ENCODE measurements at places on chromosomes 4 and X.
A peak's percentile ranks its signal among the peaks of the same experiment; 100 is the strongest.

GRCh38 chrX:53279296-53280237, 1.8 kb downstream of the IQSEC2 start:
- DNase-seq: peak; percentile 16

DNA sequence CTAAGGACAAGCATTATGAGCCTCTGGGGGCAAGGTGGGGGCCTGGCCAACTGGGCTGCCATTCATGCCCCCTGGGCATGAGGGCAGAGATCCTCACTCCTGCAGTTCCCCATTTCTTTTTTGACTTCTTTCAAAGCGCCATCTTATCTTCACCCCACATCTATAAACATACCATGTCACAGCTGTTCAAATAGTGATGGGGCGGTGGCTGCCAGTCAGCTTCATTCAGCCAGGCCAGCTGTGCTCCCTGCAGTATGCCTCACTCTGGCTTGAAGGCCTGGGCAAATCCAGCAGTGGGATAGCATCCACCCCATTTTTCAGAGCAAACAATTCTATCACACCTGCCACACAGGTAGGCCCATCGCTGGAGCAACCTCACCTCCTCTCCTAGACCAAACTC, 85.5 kb downstream of the NHSL2 start:
- DNase-seq: no peak

- DNase-seq: no peak
Observed at GRCh38 chrX:10177601-10178000, 20.8 kb downstream of the CLCN4 start.

GRCh38 chr4:88819818-88820697, 122.4 kb upstream of the NAP1L5 start:
- no peak for DNase-seq

GRCh38 chr4:26032630-26033317, 118.8 kb downstream of the SMIM20 start:
- no peak for DNase-seq

GRCh38 chrX:120732461-120732860, 102.6 kb upstream of the C1GALT1C1 start:
- no peak for DNase-seq

- no peak for DNase-seq
Observed at GRCh38 chr4:10097906-10098779, 18.5 kb downstream of the WDR1 start.

DNA sequence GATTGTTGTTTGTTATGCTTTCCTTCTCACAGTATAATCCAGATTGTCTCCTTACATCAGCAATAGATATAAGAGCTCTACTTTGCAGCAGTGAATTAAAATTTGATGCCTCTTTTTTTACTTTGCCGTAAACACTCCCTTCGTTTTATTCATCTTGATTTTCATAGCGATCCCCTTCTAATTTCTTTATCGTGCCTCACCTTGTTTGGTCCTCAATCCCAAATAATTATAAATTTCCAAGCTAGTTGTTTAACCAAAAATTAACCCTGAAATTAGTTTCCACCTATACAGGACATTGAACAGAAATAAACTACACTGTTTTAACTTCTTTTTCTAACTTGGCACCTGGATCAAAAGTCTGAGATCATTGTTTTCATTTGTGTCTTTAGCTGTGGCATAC, 35.1 kb upstream of the GRID2 start:
- no peak for DNase-seq

DNA sequence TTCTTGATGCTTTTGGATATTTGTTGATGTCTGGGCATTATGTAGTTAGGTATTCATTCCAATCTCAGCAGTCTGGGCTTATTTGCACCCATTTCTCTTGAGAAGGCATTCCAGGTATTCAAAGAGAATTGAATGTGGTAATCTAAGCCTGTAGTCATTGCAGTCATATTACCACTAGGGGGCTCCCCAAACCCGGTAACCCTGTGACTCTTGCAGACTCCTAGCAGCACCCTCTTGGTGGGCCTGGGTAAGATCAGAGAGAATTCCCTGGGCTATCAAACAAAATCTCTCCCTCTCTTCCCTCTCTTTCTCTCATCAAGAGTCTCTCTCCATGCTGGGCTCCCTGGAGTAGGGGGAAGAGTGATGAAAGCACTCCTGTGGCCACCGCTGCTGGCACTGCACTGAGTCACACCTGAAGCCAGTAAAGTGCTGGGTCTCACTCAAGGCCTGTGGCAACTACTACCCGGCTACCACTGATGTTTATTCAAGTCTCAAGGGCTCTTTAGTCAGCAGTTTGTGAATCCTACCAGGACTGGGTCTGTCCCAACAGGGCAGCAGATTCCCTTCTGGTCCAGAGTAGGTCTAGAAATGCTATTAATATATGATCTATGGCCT, 187.7 kb upstream of the NUDT10 start:
- peak; percentile 15 for DNase-seq

GRCh38 chr4:8179771-8180170, 19.3 kb upstream of the SH3TC1 start:
- no peak for DNase-seq

- no peak for DNase-seq
Observed at GRCh38 chrX:47540754-47541538, 20.1 kb upstream of the ARAF start.

DNA sequence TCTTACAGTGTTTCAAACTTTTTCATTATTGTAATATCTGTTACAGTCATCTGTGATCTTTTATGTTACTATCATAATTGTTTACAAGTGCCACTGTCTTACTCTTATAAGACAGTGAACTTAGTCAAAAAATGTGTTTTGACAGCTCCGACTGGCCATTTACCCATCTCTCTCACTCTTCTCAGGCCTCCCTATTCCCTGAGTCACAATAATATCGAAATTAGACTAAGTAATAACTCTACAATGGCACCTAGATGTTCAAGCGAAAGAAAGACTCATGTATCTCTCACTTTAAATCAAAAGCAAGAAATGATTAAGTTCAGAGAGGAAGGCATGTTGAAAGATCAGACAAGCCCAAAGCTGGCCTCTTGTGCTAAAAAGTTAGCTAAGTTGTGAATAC, 184.2 kb downstream of the CDS1 start:
- DNase-seq: no peak

DNA sequence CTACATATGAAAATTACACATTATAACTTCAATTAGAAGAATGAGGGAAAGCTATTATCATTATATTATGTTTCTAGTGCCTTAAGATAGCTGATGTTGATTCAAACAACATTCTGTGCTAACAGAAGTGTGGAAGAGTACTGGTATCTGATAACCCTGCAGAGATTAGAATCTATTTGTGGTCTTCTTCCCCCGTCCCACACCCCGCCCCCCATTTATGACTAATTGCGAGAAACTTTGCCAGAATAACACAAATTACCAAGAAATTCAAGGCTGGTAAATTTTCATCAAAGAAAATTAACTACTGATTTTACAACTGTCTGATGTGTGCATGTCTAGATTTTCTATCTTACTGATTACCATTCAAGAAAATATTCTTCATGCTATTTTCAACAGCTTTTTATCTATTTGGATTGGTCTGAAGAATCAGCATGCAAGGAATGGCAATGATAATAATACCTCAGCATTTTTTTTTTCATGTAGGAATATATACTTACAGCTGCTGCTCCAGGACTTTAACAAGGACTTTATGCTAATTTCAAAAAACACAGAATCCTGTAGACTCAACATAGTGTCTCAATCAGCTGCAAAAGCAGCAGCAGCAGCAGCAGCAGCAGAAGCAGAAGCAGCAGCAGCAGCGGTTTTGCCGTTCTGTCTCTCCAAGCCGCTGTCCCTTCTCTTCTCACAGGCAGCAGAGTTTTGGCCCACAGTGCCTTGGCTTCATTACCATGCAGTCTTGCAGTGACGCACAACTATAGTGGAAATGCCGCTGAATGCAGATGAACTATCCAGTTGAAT, 126.7 kb downstream of the FRYL start:
- peak; percentile 43 for DNase-seq

GRCh38 chrX:152658302-152658701, 20.6 kb downstream of the GABRQ start:
- DNase-seq: no peak

- DNase-seq: no peak
Observed at GRCh38 chr4:16909281-16909680, 10.8 kb upstream of the LDB2 start.

- no peak for DNase-seq
Observed at GRCh38 chrX:41449131-41449530, 2.0 kb downstream of the NYX start.

GRCh38 chr4:15851969-15852368, 73.8 kb downstream of the CD38 start:
- no peak for DNase-seq

DNA sequence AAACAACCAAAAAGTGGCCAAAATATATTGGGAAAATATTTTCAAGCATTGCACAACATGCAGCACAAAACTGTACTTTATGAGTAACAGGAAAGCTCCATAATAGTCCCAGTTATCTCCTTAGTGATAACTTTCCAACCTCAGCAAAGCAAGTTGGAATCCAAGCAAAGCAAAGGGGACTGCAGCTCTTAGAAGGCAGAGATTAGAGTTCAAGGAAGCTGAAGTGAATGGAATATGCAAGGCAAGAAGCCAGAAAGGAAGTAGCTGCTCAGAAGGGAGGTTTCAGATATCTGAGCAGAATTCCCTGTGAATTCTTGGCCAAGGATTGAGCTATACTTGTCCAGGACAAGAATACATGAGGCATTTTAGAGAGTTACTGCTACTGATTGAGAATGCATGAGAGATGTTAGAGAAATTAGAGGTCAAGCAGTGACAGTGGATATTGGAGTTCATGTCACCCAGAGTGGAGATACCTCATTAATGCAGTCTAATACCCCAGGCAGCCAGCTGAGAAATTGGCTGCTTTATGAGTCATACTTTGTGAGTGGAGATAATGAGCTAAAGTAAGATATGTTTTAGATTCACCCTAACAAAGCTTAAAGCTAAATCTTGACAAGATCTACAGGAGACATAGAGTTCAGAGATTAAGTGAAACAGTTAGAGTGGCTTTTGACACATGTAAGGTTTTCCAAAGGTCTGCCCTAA, 102.8 kb downstream of the INPP4B start:
- no peak for DNase-seq

- no peak for DNase-seq
Observed at GRCh38 chr4:127560755-127561154, 72.0 kb upstream of the INTU start.

- no peak for DNase-seq
Observed at GRCh38 chrX:13167481-13168231, 123.2 kb upstream of the FAM9C start.

DNA sequence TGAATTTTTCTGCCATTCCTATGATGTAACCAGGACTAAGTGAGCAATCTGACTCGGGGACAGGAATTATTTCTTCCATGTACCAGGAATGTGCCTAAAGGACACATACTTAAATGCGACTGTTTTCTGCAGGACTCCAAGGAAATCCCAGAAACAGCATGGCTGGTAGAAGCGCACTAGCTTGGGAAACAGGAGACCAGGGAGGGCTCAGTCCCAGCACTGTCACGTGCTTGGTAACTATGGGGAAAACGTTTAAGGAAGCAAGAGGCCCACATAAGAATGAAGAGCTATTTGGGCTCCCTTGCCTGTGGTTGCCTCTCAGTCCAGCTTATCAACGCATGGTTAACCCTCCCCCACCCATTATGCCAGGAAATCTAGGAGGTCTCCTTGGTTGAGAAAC, 19.6 kb downstream of the MPP1 start:
- DNase-seq: no peak

- DNase-seq: no peak
Observed at GRCh38 chr4:40482985-40483647, 146.5 kb downstream of the RBM47 start.

GRCh38 chr4:75834772-75835154, 67.5 kb downstream of the PPEF2 start:
- no peak for DNase-seq

DNA sequence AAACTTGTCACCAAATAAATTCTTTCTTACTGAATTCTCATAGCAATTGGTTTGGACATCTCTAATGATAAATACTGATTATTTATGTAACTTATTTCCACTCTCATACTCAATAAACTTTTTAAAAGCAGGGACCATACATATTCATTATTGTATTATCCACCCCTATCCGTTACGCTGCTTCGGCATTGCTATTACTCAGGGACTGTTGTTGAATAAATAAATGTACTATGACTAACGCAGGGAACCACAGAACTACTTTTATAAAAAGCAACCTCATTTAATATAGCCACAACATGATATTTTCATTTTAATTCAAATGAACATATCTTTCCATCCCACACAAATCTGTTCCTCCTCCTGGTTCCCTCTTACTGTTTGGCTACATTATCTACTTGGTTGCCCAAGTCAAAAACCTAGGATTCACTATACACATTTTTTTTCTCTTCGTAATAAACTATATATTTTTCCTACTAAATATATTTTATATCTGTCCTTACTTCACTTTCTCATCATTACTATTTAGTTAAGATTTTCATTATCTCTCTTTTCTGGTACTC, 14.9 kb upstream of the ANKRD50 start:
- DNase-seq: no peak

DNA sequence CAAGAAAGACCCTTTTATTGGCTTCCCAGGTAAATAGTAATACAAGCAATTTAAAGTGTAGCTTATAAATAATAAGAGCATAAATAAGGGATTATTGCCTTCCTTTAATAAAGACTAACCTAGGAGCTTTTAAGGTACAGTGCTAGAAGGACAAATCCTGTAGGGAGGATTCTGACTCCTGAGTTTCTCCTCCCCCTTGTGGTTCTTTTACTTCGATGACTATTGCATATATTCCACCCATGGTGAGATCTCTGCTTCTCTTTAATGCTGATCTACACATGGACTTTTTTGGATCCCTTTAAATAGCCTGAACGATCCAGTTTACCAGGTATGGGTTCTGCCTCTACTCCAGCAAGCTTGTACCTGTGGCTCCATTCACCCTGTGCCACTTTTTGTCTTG, 2.5 kb downstream of the GALNT7 start:
- no peak for DNase-seq

- DNase-seq: no peak
Observed at GRCh38 chr4:84648863-84649647, 66.1 kb downstream of the CDS1 start.

DNA sequence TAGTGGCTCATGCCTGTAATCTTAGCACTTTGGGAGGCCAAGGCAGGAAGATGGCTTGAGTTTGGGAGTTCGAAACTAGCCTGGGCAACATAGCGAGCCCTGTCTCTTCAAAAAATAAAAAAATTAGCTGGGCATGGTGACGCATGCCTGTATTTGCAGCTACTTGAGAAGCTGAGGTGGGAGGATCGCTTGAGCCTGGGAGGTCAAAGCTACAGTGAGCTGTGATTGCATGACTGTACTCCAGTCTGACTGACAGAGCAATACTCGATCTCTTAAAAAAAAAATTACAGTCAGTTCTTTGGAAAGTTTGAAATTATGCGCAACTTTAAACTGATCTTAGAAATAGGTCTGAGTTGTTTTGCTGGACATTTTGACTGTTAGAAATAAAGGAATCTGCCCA, 55.8 kb downstream of the DOCK11 start:
- DNase-seq: no peak

GRCh38 chrX:38220024-38220414, 652 bp downstream of the SRPX start:
- peak; percentile 8 for DNase-seq

DNA sequence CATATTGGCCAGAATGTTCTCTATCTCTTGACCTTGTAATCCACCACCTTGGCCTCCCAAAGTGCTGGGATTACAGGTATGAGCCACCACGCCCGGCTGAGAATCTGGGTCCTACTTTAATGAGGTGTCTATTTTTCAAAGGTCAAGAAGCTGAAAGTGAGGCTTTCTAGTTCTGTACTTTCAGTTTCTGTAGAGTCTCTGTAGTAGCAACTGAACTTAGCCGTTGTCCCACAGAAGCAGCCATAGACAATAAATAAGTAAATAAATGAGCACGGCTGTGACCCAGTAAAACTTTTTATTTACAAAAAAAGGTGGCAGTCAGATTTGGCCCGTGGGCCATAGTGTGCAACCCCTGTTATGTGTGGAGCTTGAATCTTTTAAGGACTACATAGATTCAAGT, 92.0 kb downstream of the FNIP2 start:
- no peak for DNase-seq
